ENCODE measurements at places on chromosomes 1 and 21.

DNA sequence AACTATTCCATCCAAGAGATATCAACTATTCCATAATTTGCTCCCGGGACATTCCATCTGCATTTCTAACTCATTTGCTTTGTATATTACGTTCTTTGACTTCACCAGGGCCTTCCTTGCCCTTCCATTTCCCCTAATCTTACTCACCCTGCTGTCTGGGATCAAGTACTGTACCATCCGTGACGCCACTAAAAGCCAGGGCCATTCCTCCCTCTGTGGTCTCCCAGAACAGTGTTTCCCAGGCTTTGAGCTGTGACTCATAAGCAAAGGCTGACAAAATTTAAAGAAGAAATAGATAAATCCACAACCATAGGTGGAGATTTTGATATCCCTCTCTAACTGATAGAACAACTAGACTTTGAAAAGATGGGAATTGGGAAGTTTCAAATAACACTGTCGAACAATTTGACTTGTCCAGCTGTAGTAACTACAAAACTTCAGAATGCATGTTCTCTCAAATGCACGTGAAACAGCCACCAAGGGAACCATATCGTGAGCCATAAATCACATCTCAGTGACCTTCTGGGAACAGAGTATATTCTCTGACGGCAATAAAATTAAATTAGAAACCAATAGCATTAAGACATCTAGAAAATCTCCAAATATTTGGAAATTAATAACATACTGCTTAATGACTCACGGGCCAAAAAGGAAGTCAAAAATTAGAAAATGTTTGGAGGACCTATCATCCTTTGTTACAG, 501.0 kb downstream of the SETD4 start:
- DNase-seq: no peak

GRCh38 chr1:151009206-151009587, 948 bp downstream of the PRUNE1 start:
- no peak for DNase-seq

DNA sequence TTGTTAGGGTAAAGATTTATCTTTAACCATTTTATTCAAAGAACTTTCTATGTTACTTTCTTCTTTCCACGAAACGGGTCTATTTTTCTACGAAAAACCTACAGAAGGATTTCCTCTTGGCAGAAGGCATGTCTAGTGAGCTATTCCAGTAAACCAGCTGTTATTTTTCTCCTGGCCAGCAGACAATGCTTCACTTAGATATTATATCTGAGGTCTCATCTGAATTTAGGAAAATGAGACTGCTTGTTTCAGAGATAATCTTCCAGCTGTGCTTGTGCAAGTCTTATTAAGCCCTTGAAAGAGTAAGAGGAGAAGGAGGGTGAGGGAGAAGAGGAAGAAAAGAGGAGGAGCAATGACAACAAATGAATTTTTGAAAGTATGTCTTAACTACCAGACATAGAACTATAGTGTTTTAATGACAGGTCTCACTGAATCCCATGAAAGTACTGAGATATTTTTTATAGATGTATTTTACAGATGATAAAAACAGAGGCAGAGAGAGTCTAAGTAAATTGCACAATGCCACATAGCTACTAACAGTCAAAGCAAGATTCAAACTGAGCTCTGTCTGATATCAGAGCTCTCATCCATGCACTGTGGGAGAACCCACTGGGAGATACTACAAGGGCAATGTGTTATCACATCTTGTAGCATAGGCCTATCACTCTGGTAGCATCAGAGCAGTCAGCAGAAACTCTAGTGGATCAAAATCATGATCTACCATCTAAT, 54.6 kb upstream of the SAMSN1 start:
- no peak for DNase-seq

GRCh38 chr1:46467183-46467504, 22.5 kb upstream of the DMBX1 start:
- no peak for DNase-seq

GRCh38 chr1:54601730-54602129, 21.6 kb downstream of the FAM151A start:
- no peak for DNase-seq

DNA sequence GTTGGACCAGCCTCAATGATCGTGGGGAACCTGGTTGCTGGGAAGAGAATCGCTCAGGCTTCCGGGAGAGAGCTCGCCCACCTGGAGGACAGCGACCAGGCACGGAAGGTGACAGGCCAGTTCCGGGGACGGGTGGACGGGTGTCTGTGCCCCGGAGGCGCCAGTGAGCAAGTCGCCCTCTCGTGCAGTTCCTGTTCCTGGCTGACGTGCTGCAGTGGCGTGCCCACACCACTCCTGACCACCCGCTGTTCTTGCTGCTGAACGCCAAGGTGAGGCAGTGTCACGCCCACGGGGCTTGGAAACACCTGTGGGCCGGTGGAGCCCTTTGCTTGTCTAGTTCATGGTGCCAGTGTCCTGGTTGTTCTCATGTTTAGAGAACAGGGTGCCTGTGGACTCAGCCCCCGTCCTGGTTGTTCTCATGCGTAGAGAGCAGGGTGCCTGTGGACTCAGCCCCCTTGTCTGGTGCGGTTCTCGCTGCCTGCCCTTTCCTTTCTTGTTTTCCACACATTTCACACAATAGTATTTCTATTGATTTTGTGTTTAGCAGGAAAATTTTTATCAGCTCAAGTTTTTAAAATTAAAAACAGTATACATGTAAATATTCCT, 53.1 kb downstream of the S100B start:
- peak; percentile 35 for DNase-seq

DNA sequence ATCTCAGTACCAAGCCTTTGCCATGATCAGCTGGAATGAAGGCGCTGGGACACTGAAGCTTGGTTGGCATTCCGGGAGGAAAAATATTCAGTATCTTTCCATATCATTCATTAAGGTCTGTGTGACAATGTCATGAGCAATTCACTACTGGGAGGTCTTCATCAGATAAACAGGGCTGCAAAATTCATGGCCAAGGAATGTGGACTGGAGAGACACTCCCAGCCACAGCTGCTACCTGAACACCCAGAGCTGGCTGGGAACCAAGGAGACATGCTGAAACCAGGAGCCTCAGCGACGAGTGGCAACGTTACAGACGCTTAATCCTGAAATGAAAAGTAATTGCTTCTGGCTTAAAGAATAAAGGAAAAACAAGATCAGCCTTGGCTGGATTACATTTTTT, 30.6 kb upstream of the DDAH1 start:
- DNase-seq: no peak

GRCh38 chr1:116833718-116834117, 76.0 kb upstream of the PTGFRN start:
- DNase-seq: no peak

DNA sequence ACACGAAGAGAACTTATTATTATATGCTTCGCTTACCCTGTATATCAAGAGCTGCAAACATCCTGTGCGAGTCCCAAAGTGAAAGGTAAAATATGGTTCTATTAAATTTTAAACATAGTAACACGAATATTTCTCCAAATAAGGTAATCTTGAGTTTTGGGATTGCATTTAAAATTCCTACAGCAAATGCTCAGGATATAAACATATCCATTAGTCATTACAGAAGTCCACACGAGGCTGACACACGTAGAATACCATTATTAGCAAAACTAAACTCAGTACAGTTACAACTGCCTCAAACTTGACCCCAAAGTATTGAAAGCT, 282 bp upstream of the LYPLAL1 start:
- no peak for DNase-seq

DNA sequence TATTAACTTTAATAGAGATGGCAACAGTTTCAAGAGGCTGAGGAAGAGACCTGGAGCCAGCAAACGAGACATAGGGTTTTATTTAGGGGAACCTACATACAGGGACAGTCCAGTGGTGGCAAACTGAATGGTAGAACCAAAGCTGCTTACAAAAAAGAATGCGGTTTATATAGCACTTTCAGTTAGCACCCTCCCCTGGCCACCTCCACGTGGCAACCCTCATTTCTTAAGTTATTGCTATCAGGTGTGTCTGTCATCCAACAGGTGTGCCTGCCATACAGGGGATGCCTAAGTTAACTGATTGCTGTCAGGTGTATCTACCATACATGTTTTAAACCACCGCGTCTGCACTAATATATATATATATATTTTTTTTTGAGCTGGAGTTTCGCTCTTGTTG, 129.2 kb upstream of the DUSP10 start:
- no peak for DNase-seq

GRCh38 chr1:92623187-92623778, 136.6 kb upstream of the GFI1 start:
- DNase-seq: peak; percentile 21

DNA sequence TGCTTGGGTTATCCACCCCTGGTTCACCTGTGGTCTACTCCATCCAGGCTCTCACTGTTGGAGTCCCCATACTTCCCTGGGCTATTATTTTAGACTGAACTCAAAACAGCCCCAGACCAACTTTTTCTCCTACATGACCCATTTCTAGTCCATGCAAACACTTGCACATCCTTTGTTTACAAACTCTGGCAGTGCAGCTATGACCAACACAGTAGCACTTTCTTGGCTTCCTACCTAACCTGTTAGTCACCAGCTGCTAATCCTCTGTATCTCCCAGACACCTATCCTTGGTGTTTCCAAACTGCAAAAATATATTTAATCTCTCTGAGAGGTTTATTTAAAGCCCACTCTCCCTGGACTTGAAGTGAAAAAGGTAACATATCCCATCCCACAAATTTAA, 90.8 kb downstream of the DDAH1 start:
- DNase-seq: no peak

- no peak for DNase-seq
Observed at GRCh38 chr1:228552596-228553176, 65.5 kb downstream of the RNF187 start.

DNA sequence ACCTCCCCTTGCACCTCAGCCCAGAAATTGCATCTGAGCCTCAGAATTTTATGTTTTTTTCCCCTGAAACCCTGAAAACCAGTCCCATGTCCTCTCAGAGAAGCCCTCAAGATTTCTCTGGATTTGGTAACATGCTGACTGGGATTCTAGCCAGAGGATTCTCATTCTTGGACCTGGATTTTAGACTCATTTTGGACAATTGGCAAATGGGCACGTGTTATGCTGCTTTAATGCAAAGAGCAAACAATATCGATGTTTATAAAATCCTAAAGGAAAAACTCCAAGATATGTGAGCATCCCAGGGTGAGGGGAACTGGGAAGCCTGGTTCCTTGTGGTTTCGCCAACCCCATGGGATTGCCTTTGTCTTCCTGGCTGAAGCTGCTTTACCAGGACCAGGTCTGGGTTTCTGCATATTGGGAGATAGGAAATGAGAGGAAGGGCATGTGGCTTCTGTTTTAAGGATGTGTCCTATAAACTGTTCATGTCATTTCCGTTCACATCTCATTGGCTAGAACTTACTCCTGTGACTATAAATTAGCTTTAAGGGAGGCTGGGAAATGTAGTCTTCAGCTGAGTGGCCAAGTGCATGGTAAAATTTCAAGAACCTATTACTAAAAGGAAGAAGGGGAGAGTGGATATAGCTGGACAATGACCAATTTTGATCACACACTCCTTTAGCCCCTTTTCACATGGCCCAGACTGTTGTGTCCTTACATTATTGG, 27.2 kb upstream of the BCL10 start:
- no peak for DNase-seq

GRCh38 chr1:33088119-33088906, 7.4 kb downstream of the AZIN2 start:
- DNase-seq: no peak

- no peak for DNase-seq
Observed at GRCh38 chr1:154529308-154529707, 27.1 kb upstream of the SHE start.

- DNase-seq: no peak
Observed at GRCh38 chr1:176193663-176194062, 13.4 kb downstream of the COP1 start.

DNA sequence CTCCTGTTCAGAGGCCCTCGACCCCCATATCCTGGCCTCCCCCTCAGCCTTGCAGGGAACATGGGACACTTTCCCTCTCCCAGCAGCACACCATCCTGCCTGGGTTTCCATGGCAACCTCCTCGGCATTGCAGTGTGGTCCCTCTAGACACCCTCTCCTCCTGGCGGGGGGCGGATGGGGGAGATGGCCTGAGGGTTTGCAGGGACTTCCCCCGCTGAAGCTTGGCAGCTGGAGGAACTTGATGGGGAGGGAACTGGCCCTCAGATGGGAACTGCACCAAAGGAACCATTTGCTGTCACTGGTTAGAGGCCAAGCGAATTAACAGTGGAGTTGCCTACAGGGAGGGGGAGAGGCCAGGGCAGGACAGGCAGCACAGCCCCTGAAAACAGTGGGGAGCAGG, 28.7 kb downstream of the RIMS3 start:
- DNase-seq: no peak

- DNase-seq: no peak
Observed at GRCh38 chr1:156618853-156619581, at the start of gene HAPLN2. Gene HAPLN2 (plus strand): TSS chr1:156619415. CDS start chr1:156623491, 4,076 bp downstream.

- no peak for DNase-seq
Observed at GRCh38 chr1:52341655-52342260, 24.2 kb downstream of the CC2D1B start.

GRCh38 chr1:209391792-209392191, 191.7 kb upstream of the CAMK1G start:
- no peak for DNase-seq

DNA sequence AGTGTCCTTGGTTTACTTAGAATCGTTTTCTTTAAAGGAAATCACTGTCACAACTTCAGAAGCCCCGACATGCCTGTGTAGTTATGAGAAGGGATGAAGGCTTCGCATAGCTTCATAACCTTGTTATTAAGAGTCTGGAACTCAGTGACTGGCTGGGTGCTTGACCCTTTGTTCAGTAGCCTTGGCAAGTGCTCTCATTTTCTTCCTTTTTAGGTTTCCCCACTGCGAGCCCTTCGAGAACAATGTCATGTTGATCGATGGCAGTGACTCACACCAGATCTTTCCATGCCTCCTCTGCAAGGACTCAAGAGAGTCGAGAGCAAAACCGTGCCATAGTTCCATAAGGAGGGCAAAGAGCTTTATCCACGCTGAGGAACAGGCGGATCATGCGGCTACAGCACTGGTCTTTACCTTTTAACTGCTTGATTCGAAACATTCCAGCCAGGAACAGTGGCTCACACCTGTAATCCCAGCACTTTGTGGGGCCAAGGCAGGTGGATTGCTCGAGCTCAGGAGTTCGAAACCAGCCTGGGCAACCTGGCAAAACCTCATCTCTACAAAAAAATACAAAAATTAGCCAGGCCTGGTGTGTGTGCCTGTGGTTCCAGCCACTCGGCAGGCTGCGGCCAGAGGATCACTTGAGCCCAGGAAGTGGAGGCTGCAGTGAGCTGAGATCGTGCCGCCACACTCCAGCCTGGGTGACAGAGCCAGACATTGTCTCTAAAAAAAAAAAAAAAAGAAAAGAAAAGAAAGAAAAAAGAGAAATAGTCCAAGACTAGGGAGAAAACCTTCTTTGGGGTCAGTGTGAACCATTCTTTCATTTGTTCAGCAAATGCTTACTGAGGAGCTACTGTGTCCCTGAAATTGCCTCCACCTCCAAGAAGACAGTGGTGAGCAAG, 95.4 kb upstream of the ERRFI1 start:
- DNase-seq: no peak

GRCh38 chr1:155910621-155911121, 478 bp downstream of the RIT1 start:
- no peak for DNase-seq

- no peak for DNase-seq
Observed at GRCh38 chr1:50873458-50874187, 86.4 kb downstream of the FAF1 start.

GRCh38 chr1:186207391-186208085, 167.5 kb downstream of the TPR start:
- no peak for DNase-seq

All from naive thymus-derived CD4-positive, alpha-beta T cell (primary cell).